ENCODE measurements at places on chromosomes 7 and 10. TPM values are rescaled to one million over a fixed set of nuclear protein-coding genes. Genes with fewer than 3 reads are reported as not detected.

BLNK gene
- 0.97 TPM for total RNA-seq

GRCh38 chr7:158097453-158098124, 490.0 kb downstream of the PTPRN2 start:
- DNase-seq: no peak
- H3K27ac ChIP-seq: no peak overlapping the region
- H3K36me3 ChIP-seq: no peaks in the 10 kb centered on the region

- no peak for DNase-seq
- peaks cover 7% of the 10 kb centered on the region for H3K36me3 ChIP-seq
- H3K4me1 ChIP-seq: peaks cover 7% of the 10 kb centered on the region
Measured at GRCh38 chr7:2131341-2131740, 101.4 kb downstream of the MAD1L1 start.

GRCh38 chr7:13179011-13179582, 491.7 kb downstream of the ARL4A start:
- H3K27ac ChIP-seq: no peak overlapping the region
- DNase-seq: no peak
- no peaks in the 10 kb centered on the region for H3K36me3 ChIP-seq
- H3K4me1 ChIP-seq: no peaks in the 10 kb centered on the region
- no peak overlapping the region for H3K4me3 ChIP-seq

DNA sequence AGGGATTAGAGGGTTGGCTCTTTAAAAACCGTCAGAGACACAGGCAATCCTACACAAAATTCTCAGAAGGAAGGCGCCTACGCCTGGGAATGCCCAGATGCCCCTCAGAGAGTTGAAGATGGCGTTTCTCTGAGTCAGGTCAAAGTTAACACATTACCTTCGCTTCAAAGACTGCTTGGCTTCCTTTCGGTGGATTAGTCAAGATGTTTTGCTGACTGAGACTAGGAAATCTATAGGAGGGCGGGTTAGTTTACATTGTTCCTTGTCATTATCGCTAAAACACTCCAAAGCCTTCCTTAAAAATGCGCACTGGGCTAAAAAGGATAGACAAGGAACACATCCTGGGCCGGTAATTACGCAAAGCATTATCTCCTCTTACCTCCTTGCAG, 995 bp upstream of the CFTR start:
- no peaks in the 10 kb centered on the region for H3K4me1 ChIP-seq
- H3K27ac ChIP-seq: no peak overlapping the region
- DNase-seq: no peak

DNA sequence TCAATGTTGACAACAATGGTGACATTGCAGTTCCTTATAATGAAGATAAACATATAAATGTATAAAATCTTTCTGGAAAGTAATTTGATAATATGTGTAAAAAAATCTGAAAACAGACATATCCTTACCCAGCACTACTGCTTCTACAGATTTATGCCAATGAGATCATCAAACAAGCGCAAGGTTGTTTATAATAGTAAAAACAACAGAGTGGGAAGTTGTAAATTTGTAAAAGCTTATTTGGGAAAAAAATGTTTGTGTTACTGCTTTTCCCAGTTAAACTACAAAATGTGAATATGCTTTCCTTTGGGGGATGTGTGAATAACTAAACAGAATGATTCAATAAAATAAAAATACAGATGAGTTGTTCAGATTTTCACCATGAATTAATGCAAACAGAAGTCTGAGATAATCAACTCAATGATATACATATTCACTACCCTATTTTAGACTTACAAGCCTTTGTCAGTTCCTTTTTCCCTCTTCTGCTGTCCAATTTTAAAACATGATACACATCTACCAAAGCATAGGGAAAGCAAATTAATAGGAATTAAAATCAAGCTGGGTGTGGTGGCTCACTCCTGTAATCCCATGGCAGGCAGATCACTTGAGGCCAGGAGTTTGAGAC, 82.1 kb downstream of the USP6NL start:
- H3K4me1 ChIP-seq: peaks cover 18% of the 10 kb centered on the region
- H3K27me3 ChIP-seq: no peaks in the 10 kb centered on the region
- H3K27ac ChIP-seq: no peak overlapping the region
- no peak overlapping the region for H3K4me3 ChIP-seq
- H3K36me3 ChIP-seq: no peaks in the 10 kb centered on the region
- no peak for DNase-seq

DNA sequence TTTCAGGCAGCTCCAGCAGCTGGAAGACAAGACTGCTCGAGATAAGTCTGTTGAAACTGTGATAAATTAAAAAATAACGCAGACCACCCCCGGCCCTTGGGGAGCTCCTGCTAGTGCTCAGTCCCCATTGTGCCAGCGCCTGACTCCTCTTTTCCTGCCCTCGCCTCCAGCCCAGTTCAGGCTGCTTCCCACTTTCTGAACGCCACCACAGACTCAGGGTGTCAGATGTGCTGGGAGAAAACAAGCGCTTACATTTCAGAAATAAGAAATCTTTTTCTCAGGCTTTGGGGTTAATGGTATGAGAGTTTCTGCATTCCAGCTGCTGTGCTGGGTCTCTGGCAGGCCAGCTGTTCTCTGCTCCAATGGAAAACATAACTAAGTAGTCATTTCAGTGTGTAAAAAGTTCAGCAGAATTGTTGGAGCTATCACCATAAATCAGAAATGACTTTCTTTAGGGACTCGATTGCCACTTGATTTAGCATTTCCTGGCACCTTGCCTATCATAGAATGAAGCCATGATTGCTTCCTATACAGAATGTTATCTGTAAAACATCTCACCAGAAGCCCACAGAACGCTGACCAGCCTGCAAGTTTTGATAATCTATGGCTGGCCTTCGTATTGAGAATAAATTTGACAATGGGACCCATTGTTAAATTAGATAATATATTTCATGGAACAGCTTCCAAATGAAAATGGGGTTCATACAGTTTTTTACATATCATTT, 257.0 kb upstream of the ZNF32 start:
- no peaks in the 10 kb centered on the region for H3K36me3 ChIP-seq
- H3K27ac ChIP-seq: peak overlapping the region; percentile 49
- no peak overlapping the region for H3K4me3 ChIP-seq
- peaks cover 33% of the 10 kb centered on the region for H3K4me1 ChIP-seq

AQP1 gene
- total RNA-seq: 578 TPM

- H3K36me3 ChIP-seq: no peaks in the 10 kb centered on the region
- peaks cover 6% of the 10 kb centered on the region for H3K27me3 ChIP-seq
- peaks cover 39% of the 10 kb centered on the region for H3K4me1 ChIP-seq
- peak within 1 kb of the TSS; percentile 85 for H3K4me3 ChIP-seq
- peak within 1 kb of the TSS; percentile 95 for H3K27ac ChIP-seq
- no peak for DNase-seq
Measured at GRCh38 chr7:954330-955238, at the start of gene ADAP1. ADAP1 (minus strand) TSS chr7:954680; CDS start chr7:954477, 203 bp downstream.

PLXDC2 gene
- 28.7 TPM for total RNA-seq

PRRT4 gene
- 0.42 TPM for total RNA-seq

GRCh38 chr7:7972922-7973594, 4.5 kb downstream of the GLCCI1 start:
- H3K4me1 ChIP-seq: peaks cover 12% of the 10 kb centered on the region
- DNase-seq: no peak
- no peaks in the 10 kb centered on the region for H3K27me3 ChIP-seq
- no peaks in the 10 kb centered on the region for H3K36me3 ChIP-seq
- no peak overlapping the region for H3K4me3 ChIP-seq
- no peak overlapping the region for H3K27ac ChIP-seq

Data from esophagus muscularis mucosa (tissue), 4 donors.